Cardiac fibroblast (primary cell): ENCODE measurements at places on chromosomes 3 and 15.

- no peak for DNase-seq
Observed at GRCh38 chr3:145209561-145209960, 951.4 kb downstream of the PLOD2 start.

DNA sequence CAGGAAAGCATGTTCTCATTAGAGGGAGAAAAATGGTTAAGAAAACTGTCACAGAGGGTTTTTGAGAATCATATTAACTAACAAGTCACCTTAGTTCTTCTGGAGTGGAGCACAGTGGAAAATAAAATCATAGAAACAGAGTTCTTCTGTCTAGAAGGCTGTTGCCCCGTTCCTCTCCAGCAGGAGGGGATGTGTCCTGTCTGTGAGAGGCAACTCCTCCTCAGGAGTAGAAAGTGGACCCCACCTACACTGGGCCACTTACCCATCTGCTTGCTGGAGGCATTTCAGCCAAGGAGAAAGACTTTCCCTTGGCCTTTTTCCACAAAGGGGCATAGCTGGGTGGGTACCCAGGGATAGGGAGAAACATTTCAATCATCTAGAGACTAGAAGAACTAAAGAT, 106.6 kb downstream of the SSR3 start:
- peak; percentile 61 for DNase-seq

- no peak for DNase-seq
Observed at GRCh38 chr15:53506370-53506769, 253.1 kb downstream of the WDR72 start.

DNA sequence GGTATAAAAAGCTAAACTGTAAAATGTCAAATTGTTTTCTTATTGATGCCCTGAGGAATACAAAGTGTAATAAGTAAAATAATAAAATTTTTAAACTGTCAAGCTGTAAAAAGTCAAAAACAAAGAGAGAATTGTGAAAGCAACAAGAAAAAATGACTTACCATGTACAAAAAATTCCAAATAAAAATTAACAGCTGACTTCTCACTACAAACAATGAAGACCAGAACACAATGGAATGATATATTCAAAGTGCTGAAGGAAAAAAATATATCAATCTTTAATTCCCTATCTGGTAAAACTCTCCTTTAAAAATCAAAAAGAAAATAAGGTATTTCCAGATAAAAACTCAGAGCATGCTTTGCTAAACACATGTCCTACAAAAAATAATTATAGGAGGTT, 883.5 kb downstream of the IGSF11 start:
- DNase-seq: no peak

DNA sequence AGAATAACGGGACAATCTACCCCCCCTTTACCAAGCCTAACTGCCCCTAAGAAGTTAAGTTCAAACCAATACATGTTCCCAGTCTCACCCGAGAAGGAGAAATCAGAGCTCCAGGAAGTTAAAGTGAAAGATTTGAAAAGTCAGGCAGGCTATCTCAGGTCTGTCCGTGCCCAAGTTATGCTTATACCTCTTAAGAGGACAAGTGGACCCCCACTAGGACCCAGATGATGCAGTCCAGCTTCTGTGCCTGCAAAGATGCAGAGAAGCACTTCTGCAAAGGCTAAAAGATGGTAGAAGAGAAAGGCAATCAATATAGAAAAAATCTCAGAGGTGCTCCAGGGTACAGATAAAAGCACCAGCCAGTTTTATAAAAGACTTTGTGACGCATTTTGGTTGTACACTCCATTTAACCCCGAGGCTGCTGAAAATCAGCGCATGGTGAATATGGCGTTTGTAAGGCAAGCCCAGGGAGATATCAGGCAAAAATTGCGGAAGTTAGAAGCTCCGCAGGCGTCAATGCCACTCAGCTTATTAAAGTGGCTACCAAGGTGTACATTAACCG, 9.8 kb upstream of the SLC9C1 start:
- DNase-seq: peak; percentile 48

GRCh38 chr15:70026991-70027390, 70.7 kb downstream of the TLE3 start:
- DNase-seq: no peak

DNA sequence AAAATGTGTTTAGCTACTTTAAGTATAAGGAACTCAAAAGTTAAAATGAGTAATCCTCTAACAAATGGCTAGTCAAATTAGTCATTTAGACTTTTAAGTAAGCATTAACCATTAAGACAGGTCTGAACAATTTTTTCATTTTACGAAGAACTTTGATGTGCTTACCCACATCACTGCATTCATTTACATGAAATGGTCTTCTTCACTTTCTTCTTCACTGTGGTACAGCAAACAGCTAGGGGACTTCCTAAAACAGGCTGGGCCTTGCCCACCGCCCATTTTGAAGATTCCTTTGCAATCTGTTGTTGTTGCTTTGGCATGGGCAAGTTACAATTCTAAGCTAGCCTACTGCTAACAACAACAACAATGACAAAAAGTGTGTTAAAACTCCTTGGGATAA, 67.4 kb downstream of the CBLB start:
- no peak for DNase-seq
